T-helper 2 cell treated with Interferon-gamma antibody and Interleukin-4, amounts not matched to agents 5 μg/mL and 100 μg/mL, for 36 hours (primary cell): ENCODE measurements at places on chromosomes 12 and 14.

DNA sequence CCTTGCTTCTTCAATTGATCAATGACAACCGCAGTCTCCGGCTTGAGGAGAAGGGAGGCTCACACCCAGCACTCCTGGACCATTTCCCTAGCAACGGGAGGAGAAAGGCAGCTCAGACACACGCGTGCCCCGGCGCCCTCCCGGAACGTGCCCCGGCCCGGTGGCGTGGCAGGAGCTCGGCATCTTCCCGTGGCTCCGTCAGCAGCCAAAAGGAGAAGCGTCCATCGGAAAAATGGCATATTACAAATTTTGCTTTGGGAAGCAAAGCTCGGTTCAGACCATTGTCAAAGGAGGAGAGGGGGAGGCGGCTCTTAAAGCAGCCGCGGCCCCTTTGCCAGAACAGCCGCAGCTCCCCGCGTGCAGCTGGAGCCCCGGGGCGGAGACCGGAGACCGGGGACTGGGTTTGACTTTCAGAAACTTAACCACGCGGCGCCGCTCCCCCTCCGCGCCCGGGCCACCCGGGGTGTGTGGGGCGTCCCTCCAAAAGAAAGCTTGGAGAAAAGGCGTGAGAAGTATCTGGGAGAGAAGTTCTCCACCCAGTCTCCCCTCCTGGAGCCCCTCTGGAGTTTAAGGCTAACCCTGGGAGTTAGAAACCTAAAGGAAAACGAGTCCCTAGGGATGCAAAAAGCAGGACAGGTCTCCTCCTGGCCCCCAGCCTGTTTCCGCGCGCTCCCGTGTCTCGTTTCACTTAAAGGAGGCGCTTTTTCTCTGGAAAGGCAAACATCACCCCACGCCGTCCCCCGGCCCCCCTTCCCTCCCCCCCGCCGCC, 545 bp downstream of the PPFIA2 start:
- DNase-seq = no peak

DNA sequence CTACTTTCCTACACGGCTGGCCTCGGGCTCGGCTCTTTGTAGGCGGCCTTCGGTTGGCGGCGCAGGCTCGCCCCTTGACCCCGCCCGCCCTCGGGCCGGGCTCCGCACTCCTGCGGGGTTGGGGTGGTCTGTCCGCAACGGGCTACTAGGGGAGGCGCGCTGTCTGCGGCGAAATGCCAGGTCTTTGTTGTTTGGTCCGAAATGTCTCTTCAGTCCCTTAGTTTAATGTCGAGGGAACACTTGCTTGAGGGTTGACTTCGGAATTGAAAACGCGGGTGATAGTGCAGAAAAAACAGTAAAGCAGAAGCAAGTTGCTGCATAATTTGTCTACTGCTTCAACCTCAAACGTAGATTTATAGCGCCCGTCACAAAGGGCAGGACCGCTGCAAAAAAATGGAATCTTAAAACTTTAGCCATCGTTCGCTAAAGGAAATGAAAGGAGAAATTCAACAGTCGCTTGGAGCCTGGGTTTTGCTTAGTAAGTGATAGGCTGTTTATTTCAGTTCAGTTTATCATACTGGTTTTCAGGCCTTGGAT, 390 bp downstream of the JKAMP start:
- no peak for DNase-seq

- no peak for DNase-seq
Measured at GRCh38 chr14:61489512-61489911, 168.1 kb downstream of the PRKCH start.

DNA sequence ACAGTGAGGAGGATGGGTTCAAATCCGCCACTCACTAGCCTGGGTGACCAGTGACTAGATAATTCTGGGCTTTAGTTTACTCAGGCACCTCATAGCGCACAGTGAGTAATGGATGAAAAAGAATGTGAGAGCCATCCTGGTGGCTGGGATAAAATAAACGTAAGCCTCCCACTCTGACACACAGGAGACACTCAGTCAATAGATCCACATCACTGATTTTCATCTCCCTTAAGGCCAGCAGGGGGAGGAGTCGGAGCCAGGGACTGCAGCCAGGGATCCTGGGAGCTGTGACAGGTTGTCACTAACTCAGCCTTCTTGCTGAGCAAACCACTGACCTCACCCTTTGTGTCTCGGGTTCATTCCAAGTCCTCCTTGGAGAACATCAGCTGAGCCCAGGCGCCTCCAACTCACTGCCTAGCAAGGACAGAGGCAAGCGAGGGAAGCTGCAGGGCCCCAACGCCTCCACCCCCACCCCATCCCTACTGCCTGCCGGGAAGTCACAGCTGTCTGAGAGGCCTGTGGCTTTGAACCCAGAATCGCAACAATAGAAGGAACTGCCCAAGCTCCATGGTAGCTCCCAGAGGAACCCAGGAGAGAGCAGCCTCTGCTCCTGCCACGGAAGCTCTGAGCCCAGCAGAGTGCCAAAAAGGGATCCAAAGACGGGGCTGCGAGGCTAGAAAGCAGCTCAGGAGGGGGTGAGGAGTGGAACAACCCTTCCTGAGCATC, 30.7 kb downstream of the PXN start:
- no peak for DNase-seq

GRCh38 chr12:80033448-80033847, 65.9 kb upstream of the OTOGL start:
- no peak for DNase-seq

- no peak for DNase-seq
Measured at GRCh38 chr14:93085911-93086310, 29.8 kb downstream of the ITPK1 start.

GRCh38 chr12:26011099-26011498, 52.6 kb downstream of the RASSF8 start:
- no peak for DNase-seq

GRCh38 chr12:4824380-4824779, 85.3 kb upstream of the KCNA1 start:
- no peak for DNase-seq

- DNase-seq = no peak
Measured at GRCh38 chr12:111645433-111645832, 40.3 kb downstream of the BRAP start.
